ENCODE measurements at places on chromosomes 4 and X. TPM values are rescaled to one million over a fixed set of nuclear protein-coding genes. Genes with fewer than 3 reads are reported as not detected.

The NUDT10 gene
- total RNA-seq: 1.2 TPM

The TMEM35A gene
- 5.5 TPM for total RNA-seq

The AGTR2 gene
- not detected for total RNA-seq

The SORCS2 gene
- 0.33 TPM for total RNA-seq

The HMX1 gene
- total RNA-seq: not detected

The GC gene
- not detected for total RNA-seq

The HTN3 gene
- not detected for total RNA-seq

The USP27X gene
- 3.9 TPM for total RNA-seq

The SSX1 gene
- not detected for total RNA-seq

The JAKMIP1 gene
- not detected for total RNA-seq

The NMU gene
- not detected for total RNA-seq

The CT83 gene
- not detected for total RNA-seq

The PCSK1N gene
- total RNA-seq: 10.7 TPM

The MAOA gene
- total RNA-seq: 18.7 TPM

The RBM3 gene
- total RNA-seq: 60.7 TPM

The AFP gene
- 1.1 TPM for total RNA-seq

The ACSL1 gene
- 37.0 TPM for total RNA-seq

The ASMT gene
- 0.07 TPM for total RNA-seq

The BEND2 gene
- total RNA-seq: not detected

The IDH3G gene
- 51.0 TPM for total RNA-seq

The GAGE1 gene
- total RNA-seq: not detected

The CT45A1 gene
- not detected for total RNA-seq

The SLC6A8 gene
- 56.2 TPM for total RNA-seq

The IL21 gene
- not detected for total RNA-seq

The TMSB15A gene
- total RNA-seq: 0.73 TPM
